Osteoblast (primary cell): ENCODE measurements at places on chromosomes 7 and 10. TPM values are rescaled to one million over a fixed set of nuclear protein-coding genes. Genes with fewer than 3 reads are reported as not detected.
A peak's percentile ranks its signal among the peaks of the same experiment; 100 is the strongest.

The PTPRE gene
- total RNA-seq, result 5.9 and 9.0 TPM in 2 replicates

The STK32C gene
- 12.7 and 14.5 TPM in 2 replicates for total RNA-seq

DNA sequence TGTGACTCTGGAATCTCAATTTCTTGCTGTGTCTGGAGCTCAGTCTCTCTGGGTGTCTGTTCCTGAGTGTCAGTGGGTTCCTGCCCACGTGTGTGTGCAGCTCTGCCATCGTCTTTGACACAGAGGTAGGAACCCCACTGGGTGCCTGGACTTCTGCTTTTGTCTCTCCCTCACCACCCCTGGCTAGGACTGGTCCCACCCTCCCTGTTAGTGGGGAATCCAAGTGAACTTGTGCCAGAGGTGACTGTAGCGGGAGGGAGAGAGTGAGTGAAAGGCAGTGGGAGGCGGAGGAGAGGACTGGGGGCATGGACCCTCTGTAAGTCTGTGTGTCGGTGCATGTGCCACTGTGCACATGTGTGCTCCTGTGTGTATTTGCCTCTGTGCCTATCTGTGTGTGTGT lies 299.9 kb upstream of the ZMIZ1 start:
- DNase-seq, result peak; percentile 29

The BAIAP2L1 gene
- 7.7 and 10.5 TPM in 2 replicates for total RNA-seq

The AOC1 gene
- total RNA-seq, result not detected in 2 replicates

DNA sequence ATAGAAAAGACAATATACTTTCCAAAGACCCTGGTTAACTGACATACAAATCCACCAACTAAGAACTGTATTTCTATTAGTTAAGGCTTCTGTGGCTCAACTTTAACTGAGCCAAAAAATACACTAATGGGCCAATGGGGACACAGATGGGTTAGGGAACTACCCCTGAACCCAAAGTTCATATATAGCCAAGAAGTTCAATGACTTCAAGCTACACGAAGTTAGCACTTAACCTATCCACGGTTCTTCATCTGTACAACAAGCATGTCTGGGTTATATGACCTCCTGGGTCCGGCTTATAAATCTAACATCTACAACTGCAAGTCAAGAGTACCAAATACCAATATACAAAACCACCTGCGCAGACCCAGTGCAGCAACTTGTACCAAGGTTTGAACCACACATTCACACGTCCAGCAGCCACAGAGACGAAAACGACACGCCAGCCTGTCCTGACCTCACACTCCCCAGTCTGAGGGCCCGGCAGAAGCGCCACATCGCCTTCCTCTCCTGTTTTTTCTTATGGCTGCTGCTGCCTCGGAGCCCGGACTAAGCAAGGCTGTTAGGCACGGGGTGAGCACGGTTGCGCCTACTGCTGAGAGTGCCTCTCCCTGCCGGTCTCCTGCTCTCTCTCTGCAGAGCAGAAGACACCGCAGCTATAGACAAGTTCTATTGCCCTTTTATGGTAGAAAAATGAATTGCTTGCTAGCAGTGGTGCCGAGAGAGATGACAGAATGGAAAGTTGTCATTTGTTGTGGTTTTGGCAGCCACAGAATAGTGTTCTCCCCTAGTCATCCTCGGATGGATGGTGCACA lies 86.3 kb downstream of the RNF216 start:
- no peak for DNase-seq

The DNAH11 gene
- under 0.01 and 1.1 TPM in 2 replicates for total RNA-seq

DNA sequence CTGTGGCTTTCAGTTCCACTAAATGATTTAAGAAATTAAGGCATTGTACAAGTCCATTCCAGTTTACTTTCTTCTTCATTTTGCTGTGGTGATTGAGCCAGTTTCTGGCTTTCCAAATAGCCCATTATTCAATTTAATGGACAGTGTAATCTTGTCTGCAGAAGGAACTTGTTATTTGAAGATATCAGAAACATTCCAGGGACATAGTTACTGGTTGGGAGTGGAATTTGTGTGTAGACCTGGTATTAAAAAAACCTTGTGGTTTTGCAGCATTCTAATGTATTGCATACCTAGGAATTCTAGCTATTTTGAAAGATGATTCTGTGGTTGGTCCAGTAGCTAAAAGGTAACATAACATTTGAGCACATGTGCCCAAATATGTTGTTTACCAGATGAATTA lies 72.2 kb downstream of the MCU start:
- peak; percentile 2 for DNase-seq

- no peak for DNase-seq
Observed at GRCh38 chr7:40721342-40721949, 586.6 kb downstream of the SUGCT start.

GRCh38 chr7:108314551-108314950 lies 141.7 kb downstream of the NRCAM start:
- DNase-seq, result no peak

DNA sequence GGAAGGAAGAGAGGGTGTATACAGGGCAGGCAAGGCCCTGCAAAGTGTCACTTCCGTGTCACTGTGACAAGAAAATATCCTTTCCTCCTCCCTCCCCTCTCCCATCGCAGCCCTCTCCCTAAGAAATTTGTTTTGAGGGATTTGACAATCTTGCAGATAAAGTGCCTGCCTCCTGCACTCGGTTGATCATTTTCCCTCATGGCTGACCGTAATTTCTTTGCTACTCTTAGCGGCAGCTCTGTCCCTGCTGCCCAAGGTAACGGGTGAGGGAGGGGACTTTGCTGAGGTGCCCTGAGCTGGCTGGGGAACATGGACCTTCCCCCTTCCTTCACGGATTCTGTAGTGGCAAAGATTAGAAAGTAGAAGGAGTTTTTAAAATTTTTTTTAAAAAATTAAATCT lies 179.1 kb downstream of the TCF7L2 start:
- no peak for DNase-seq

- DNase-seq, result peak; percentile 73
Observed at GRCh38 chr10:113386005-113386404, 166.8 kb upstream of the HABP2 start.

The MACROH2A2 gene
- total RNA-seq, result 11.5 and 13.8 TPM in 2 replicates

DNA sequence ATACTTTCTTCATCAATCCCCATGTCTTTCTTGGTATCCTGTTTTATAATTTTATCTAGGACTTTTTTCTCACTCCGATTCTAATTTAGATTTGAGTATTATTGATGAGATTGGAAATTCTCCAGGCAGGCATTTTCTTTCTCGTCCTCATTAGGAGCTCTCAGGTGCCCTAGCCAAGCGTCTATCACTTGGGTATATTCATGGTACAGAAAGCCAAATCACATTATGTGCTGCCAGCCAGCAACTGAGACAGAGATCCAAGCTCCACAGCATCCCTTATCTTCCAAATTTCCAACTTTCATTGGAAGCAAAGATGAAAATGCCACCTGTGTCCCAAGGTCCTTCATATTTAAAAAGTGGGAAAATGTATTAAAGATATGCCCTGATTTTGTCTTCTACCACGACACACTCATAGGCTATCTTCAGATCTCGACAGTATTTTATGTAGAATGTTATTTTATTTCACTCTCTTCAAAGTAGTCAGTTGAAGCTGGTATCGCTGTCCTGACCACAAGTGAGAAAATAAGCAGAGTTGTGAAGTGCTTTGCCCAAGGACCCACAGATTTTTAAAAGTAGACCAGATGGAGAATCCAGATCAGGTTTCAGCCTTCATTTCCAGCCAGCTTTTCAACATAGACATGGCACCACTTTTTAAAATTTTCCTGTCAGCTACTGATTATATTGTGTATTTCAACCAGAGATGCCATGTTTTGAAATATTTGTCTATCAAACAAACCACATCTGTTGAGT lies 773.4 kb downstream of the CNTNAP2 start:
- DNase-seq, result no peak

DNA sequence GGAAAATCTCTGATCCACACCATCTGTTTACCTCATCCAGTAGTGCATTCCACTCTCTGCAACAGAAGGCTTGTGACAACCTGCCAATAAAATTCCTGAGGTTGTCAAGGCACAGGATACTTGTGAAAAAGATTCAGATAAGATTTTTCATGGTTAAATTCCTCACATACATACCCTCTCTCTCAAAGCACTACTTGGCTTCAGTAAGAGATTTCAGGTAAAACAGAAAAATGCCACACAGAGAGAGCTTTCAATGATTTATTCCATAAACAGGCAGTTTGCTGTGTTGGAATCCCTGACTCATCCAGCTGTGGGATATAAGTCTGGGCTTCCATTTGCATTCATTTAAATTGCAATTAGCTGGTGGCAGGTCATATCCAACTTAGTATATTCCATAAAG lies 99.7 kb upstream of the CAV2 start:
- no peak for DNase-seq

- DNase-seq, result no peak
Observed at GRCh38 chr7:19097165-19098055, 20.0 kb downstream of the TWIST1 start.

The TSPAN33 gene
- total RNA-seq, result under 0.01 and 0.36 TPM in 2 replicates

DNA sequence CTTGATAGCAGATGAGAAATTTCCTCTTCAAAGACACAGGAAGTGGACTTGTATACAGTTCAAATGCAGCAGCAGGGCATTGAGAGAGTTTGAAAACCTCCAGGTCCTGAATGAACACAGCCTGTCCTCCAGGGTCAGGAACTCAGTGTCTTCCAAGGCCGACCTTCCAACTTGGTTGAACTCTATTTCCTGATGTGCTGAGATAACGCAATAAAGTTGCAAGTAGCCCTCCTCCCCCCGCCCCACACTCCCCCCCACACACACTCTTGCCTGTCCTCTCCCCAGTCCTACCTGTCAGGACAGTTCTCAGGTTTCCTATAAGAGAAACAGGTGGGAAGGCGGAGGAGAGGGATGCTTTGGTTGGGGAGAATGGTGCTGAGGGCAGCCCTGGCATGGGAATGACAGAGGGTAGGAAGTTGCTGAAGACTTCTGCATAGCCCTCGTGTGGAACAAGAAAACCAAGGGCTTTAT lies 90.0 kb downstream of the CCDC71L start:
- DNase-seq, result no peak

DNA sequence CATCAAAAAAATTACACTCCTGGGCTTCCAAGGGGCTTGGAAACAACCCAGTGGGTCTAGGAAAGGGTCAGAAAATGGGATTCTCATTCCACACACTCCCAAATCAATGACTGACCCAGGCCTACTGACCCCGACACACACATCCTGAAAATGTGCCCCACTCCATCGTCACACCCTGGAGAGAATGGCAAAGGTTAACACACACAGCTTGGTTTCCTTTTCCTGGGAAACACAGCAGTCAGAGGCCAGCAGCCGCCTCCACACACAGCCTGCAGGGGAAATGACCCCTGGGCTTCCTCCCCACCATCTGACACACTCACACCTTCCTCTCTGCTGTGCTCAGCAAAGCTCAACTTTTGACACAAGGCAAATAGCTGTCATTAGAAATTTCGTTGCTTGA lies 42.9 kb downstream of the SH3PXD2A start:
- no peak for DNase-seq

GRCh38 chr10:72375173-72375572 lies 20.5 kb upstream of the DNAJB12 start:
- no peak for DNase-seq

DNA sequence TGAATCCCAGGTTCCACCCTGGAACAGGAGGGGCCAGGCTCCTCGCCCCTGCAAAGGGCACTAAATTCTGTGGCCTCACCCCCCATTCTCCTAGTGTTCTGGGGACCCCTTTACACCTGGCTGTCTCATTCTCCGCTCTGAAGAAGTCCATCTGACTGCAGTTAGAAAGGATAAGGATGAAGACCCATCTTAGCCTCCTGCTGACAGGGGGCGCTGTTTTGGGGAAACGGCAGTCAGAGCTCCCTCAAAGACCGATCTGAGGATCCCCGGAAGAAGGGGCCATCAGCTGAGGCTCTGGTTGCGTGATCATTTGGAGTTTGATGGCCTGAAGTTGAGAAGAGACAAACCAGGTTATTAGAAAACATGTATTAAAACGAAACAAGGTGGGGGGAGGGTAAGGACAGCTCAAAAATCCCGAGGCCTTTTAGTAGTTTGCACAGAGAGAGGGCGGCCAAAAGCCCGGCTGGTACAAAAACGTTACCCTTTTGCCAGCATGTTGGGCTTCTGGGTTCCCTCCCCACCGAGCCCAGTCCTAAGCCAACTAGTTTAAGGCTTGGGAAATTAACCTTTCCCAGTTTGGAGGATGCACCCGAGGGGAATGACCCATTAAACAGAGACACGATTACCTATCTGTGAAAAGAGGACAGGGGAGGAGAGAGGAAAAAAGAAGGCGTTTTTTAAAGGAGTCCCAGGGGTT lies 102.8 kb downstream of the CHN2 start:
- no peak for DNase-seq

DNA sequence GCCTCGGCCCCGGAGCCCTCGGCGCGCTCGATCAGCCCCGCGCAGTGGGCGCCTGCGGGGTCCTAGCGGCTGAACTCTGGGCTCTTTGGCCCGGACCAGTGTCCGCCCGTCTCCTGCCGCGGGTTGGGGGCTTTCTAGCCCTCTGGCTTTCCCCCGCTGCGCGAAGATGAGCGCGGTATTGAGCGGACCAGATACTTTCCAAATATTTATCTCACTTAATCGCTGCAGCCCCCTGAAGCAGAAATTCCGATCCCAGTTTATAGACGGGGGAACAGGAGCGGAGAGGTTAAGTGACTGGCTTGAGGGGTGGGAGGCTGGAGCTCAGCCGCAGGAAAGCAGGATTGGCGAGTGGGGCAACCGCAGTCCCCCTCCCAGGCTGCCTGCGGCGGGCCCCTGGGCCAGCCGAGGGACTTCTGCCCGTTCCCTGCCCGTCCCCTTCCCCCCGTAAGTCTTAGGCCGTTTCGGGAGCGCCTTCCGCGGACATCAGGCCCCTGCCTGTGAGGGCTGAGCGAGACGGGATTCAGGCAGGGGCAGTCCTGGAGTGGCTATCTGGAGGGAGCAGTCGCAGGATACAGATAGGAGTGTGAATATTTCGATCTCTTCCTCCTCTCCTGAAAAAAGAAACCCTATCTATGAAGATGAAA lies 565 bp downstream of the STRIP2 start:
- no peak for DNase-seq

The DPP6 gene
- not detected in 2 replicates for total RNA-seq

The TUBB8 gene
- not detected in 2 replicates for total RNA-seq

DNA sequence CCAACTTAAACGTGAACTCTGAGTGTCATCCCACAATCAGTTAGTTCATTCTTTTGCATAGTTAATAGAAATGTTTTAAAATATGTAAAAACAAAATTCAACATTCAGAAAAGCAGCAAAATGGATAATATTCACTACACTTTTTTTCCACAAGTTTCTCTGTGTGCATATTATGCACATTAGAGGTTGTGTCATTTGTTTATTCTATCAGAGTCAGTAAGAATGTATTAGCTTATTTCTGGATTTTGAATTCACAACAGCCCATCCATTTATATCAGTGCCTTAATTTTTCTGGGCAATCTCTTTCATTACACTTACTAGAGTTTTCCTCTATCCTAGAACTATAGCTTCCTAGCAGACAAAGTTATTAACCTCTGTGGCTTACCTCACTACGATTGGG lies 432.7 kb upstream of the SEMA3A start:
- DNase-seq, result no peak

The CTAGE4 gene
- total RNA-seq, result 0.36 and 2.4 TPM in 2 replicates

The ZNF398 gene
- 15.9 and 17.7 TPM in 2 replicates for total RNA-seq

DNA sequence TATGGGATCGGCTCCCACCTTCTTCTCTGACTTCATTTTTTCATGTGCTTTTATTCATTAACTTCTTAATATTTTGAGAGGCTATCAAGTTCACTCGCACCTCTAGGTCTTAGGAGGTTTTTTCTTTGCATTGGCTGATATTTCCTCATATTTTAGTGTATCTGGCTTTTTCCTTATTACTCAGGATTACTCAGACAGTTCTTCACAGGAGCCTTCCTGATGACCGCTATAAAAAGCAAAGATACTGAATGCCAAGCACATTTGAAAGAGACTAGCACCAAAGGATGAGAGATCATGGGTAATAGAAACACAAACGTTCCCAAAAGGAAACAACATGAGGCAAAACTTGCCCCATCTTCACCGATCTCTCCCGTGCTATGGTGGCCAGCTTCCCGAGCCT lies 409.2 kb upstream of the KLF6 start:
- no peak for DNase-seq
